ENCODE measurements at places on chromosomes 7 and 10.

DNA sequence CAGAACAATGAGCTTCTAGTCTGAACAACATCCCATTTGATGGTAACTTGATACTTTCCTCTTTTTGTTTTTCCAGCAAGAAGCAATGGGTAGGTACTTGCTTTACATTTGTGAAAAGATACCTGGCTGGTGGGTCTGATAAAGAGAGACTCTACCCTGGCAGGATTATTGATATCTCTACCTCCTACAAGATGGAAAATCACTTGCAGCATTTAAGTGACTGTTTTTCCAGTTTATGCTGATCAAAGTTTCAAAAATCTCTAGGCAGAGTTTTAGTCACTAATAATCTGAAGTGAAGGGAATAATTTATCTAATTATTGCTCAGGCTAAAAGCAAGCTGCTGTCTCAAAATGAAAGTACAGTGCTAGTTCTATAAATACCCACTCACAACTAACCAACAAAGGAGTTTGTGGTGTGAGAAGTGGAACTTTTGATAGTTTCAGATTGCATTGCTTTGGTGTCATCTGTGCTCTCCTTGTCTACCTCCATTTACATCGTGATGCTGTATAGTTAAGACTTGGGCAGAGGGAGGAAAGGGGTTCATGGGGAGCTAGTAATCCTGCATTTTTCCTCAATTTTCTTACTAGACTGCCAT is 86.0 kb upstream of the ANKRD1 start:
- no peak for DNase-seq

GRCh38 chr7:124137664-124138063 is 104.8 kb upstream of the TMEM229A start:
- DNase-seq = no peak

DNA sequence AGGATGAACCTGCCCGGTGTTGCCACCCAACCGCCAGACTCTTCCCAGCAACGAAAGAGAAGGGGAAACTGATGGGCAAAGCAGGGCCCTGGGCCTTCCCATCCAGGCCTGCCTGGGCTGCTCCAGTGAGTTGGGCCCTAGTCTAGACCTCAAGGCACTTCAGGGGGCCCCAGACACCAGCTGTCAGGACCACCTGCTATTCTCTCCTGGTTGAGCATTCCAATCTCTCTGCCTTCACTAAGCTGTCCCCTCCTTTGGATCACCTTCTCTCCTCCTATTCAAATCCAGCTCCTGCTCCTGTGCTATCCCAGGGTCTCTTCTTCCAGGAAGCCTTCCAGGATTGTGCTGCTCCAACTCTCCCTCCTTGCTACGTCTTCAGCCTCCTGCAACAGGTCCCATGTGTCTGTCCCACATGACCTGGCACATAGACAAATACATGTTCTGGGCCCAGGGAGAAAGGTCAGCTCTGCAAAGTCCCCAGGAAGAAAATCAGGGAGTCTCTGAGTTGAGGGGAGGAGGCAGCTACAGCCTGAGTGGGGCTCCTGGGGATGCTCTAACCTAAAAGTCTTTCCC is 3.1 kb downstream of the STX1A start:
- DNase-seq = no peak

DNA sequence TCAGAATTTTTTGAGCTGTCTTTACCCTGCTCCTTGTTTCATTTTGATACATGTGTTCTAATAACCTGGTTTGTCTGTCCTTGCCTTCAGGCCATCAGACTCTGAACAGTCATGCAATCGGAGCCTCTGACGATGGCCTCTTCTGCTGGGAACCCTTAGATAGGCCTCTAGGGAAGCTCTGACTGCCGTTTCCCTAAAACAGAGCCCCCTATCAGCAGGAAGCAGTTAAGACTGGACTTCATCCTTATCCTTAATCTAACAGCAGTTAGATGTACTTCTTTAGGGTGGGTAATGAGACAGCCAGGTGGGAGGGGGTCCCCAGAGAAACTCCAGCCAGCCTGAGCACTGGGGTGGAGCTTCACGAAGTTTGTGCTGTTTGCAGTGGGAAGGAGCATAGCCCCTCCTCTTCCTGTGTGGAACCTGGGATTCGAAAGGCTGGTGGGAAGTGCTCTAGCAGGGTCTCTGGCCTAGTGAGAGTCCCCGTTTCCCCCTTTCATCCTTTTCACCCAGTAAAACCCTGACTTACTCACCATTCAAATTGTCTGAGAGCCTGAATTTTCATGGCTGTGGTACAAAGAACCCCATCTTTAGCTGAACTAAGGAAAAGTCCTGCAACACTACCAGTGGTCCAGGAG is 28.4 kb upstream of the SORCS3 start:
- no peak for DNase-seq
